NCI-H774 (cell line): ENCODE measurements at places on chromosomes 12 and 14.
A peak's percentile ranks its signal among the peaks of the same experiment; 100 is the strongest.

DNA sequence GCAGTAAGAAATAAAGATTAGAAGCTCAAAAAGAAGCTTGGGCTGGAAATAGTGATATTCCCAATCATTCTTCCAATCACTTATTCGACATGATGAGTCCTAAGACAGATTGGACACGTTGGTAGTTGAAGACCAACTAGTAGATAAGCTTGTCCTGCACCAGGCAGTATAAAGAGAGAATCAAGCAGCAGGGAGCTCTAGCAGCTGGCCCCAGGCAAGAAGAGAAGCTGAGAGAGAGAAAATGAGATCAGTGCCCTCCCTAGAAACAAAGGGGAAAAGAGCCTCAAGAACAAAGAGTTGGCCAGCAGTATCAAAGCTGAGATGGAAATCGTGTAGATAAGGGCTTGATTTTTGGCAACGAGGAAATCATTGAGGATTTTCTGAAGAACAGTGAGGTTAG lies 20.6 kb downstream of the RASSF8 start:
- DNase-seq = no peak

DNA sequence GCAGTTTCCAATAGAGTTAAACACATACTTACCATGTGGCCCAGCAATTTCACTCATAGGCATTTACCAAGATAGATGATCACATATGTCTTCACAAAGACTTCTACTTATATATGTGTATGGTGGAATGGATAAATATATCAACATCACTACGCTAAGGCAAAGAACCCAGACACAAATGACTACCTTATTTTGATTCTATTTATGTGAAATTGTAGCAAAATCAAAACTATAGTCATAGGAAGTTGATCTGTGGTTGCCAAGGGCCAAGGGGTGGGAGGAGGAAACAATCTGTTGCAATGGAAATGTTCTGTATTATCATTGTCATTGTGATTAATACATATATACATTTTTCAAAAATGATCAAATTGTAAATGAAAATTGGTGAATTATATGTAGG lies 47.7 kb upstream of the ANP32D start:
- no peak for DNase-seq

DNA sequence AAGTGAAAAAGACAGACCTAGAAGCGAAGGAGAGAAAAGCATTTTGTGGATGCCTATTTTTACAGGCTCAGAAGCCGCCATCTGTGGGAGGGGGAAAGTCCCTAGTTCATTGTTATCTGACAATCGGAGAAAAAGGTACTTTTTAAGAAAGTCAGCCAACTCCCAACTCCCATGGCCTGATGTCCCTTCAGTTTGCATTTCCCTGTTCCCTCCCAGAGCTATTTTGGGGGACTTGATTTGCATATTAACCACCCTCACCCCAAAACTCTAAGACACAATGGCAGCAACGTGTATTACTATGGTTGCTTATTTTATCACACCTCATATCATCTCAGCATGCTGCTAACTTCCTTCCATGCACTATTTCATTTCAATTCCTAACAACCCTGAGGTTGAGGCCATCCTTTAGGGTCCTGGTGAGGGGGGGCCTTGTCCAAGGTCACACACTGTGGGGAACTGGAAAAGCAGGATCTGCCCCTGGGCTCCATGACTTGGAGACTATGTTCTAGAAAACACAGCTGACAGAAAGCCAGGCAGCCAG lies 18.7 kb downstream of the HVCN1 start:
- no peak for DNase-seq

DNA sequence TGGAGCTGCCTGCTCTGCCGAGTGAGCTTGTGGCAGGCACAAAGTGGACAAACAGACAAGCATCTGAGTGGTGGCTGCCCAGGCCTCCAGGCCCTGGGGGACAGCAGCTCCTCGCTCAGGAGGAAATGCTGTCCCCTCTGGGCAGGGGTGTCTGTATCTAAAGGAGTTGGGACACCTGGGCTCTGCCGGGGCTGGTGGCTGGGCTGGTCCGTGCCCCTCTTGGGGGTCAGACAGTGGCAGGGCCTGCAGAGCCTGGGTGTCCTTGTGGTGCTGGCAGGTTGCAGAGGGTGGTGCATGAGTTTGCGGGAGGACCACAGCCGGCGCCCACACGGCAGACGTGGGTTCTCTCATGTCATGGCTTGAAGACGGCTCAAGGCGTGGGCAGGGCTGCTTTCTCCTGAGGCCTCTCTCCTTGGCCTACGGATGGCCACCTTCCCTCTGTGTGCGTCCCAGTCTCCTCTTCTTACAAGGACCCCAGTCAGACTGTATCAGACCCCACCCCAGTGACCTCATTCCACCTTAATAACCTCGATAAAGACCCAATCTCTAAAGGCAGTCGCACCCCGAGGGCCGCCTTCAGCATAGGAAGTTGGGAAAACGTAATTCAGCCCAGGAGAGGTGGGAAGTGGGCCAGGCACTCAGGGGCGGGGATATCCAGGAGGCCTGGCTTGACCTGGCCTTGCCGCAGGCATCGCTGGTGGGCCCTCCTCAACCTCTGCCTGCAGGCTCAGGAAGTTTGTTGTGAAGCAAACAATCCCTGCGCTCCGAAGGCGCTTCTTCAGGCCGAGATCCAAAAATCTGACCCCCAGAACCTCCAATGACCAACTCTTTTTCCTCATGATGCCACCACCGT lies 110.0 kb downstream of the KIF26A start:
- DNase-seq = no peak

DNA sequence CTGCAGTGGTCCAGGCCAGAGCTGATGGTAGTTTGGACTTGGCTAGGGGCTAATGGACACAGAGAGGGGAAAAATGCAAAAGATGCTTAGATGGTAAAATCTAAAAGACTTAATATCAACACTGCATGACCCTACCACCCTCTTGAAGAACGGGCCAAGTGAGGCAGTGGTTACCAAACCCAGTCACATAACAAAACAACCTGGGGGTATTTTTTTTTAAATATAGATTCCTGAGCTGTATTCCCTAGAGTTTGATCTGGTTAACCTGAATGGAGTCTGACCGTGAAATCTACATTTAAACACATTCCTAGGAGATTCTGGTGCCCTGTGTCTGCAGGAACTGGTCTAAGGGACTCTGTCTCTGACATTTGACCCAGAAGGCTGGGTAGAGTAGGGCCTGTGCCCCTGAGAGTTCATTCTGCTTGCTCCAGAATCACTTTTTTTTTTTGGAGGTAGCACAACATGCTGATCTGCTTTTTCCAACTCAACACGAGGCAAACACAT lies 15.7 kb downstream of the ABHD4 start:
- no peak for DNase-seq

- no peak for DNase-seq
These were observed 2.2 kb upstream of the KLRG1 start for GRCh38 chr12:8987163-8987562.

- peak; percentile 11 for DNase-seq
These were observed 107.1 kb downstream of the PAX9 start for GRCh38 chr14:36768638-36769337.

DNA sequence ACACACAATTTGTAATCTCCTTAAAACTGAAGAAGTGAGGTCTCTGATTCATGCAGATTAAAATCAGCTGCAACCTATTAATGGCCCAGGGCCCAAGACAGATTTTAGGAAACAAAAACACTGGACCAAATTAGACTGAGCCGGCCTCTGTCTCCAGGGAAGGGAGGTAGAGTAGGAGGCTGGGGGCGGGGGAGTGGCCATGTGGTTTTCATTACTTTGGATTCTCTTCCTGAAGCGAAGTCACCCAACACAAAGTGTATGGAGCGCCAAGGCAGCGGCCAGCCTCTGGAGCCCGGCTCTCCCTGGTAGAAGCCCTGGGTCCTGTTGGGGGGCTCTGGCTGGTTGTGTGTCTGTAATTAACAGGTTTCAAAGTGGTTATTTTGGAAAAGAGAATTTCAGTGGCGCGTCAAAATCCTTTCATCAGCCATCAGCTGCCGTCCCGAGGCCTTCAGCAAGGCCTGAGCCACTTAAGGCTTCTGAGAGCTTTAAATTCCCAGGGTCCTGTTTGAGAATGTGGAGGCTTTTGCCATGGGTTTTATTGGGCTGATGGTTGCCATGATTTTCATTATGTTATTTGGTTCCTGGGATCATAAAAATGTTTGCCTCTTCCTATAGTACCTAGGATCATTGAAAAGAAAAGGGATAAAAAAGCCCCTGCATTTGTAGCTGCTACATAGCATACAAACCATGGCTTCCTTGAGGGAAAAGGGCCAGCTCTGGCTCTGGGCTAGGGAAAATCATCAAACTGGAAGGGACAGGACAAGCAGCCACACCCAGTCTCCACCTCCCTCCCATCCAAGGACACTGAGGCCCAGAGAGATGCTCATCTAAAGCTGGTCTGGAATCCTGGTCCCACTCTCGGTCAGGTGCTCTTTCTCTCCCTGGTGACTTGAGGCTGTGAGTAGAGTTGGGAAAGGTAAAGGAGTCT lies 282.4 kb downstream of the ZFP36L1 start:
- no peak for DNase-seq

DNA sequence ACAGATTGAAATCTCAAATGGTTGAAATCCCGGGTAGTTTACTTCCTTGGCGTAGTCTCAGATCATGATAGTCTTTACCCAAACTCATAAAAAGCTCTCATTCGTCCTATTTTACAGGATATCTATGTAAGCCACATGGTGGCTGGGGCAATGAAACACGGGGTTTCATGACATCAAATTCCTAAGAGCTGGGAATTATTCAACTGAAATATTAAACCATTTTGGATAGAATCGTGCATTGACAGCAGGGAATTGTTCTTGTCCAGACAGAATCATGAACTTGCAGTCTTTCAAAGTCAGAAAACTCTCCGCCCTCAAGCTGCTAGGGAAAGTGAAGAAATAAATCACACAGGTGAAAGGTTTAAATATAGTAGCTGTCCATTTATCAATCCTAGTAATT lies 33.2 kb upstream of the PRKAB1 start:
- no peak for DNase-seq

- no peak for DNase-seq
These were observed 83.9 kb upstream of the NTF3 start for GRCh38 chr12:5348057-5348456.

GRCh38 chr12:98224584-98225221 lies 290.7 kb upstream of the TMPO start:
- DNase-seq = no peak

- DNase-seq = no peak
These were observed 19.8 kb downstream of the MMAB start for GRCh38 chr12:109553483-109553882.

DNA sequence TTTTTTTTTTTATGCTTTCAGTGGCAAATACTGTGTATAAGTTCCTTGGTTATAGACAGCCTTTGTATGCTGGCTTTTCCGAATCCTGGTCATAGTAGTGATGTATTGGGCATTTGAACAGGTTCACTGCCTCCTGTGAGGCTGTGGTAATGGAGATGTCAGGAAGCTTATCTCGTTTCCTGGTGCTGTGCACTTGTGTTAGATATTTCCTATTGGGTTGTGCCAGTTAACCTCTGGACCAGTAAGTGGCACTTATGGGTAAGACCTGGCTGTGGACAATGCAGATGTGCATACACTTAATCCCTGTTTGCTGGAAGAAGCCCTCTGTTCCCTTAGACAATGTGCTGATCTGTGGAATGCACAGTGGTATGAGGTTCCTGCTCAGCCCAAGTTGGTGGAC lies 135.4 kb upstream of the KITLG start:
- no peak for DNase-seq

DNA sequence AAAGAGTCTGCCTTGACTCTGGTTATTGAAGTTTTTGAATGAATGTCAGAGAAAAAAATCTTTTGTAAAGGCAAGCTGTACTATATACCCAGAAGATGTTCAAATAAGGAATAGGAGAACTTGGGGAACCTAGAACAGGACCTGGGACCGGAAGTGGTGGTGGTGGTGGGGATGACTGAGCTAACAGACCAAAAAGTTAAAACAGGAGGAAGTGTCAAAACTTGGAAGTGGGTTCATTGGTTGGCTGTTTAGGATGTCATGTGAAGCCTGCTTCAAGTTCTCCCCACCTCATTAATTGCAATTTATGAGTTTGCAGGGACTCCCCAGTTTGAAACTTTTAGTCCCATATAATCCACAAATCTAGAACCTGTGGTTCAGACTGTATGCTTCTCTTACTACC lies 26.2 kb downstream of the PLXNC1 start:
- DNase-seq = no peak

DNA sequence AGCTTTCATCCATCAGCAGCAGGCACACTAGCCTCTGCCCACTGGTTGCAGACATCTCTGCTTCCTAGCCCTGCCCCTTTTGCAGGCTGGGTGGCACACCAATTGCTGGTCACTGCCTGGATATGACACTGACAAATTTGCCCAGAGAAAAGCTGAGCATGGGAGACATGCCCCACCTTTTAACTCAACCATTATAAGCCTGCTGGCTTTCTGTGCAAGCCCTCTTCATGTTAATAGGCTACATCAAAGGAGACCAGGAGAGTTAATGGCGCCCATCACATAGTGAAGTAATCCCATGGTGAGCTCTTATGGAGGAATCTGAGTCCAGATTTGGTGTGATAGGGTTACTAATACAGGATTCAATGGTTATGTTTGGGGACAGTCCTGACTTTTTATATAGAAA lies 139.2 kb downstream of the KICS2 start:
- peak; percentile 70 for DNase-seq

DNA sequence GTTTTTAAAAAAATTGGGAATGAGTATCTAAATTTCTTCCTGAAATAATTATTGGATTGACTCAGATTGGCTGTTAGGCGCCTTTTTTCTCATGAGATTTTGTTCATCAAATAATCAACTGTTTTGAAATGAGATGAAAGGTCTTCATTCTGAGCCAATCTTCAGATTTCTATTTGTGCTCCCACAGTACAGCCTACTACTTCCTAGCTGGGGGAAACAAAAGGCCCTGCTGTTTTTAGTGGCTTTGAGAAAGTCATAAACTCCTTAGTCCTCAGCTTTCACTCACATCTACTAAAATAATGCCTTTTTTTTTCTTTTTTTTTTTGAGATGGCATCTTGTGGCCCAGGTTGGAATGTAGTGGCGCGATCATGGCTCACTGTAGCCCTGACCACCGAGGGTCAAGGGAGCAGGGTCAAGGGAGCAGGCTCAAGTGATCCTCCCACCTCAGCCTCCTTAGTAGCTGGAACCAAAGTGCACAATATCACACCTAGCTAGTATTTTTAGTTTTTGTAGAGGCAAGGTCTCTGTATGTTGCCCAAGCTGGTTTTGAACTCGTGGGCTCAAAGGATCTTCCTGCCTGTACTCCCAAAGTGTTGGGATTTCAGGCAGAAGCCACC lies 15.2 kb downstream of the NACA start:
- DNase-seq = no peak

DNA sequence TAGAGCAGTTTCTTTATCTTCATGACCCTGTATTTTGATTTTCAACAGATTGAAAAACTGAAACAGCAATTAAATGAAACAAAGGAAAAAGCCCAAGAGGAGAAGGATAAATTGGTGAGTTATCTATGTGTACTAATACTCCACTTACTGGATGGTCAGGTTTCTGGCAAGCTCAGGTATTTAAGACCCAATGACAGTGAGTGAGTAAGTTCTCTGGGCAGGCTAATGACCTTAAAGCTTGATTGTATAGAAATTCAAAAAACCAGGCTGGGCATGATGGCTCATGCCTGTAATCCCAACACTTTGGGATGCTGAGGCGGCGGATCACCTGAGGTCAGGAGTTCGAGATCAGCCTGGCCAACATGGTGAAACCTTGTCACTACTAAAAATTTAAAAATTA lies 10.0 kb downstream of the BBOF1 start:
- DNase-seq = no peak

- no peak for DNase-seq
These were observed 187.1 kb upstream of the CDKN3 start for GRCh38 chr14:54209511-54210250.

GRCh38 chr12:57554897-57555296 lies 5.1 kb downstream of the KIF5A start:
- DNase-seq = no peak

- DNase-seq = no peak
These were observed 6.4 kb upstream of the TBX5 start for GRCh38 chr12:114412307-114412706.
